ENCODE measurements at places on chromosomes 4 and X.

- no peak for DNase-seq
Observed at GRCh38 chr4:182263562-182263961, 20.4 kb downstream of the TENM3 start.

GRCh38 chr4:81512001-81512756 is 40.5 kb upstream of the RASGEF1B start:
- DNase-seq: no peak

DNA sequence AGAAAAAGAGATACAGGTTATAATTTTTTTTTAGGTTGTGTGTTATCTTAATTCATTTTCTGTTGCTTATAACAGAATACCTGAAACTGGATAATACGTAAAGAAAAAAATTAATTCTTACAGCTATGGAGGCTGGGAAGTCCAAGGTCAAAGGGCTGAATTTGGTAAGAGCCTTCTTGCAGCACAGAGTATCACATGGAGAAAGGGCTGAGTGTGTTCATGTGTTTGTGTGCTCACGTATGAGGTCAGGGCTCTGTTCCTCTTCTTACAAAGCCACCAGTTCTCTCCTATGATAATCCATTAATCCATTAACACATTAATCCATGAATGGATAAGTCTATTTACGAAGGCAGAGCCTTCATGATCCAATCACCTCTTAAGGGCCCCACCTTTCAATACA is 8.6 kb upstream of the RAB28 start:
- DNase-seq: peak; percentile 75

GRCh38 chrX:106481341-106481740 is 130.4 kb upstream of the RADX start:
- no peak for DNase-seq

- no peak for DNase-seq
Observed at GRCh38 chrX:45777366-45777765, 576.7 kb upstream of the DIPK2B start.

- no peak for DNase-seq
Observed at GRCh38 chr4:150082241-150082640, 4.0 kb downstream of the DCLK2 start.

GRCh38 chr4:24252121-24252520 is 332.2 kb downstream of the DHX15 start:
- DNase-seq: no peak

DNA sequence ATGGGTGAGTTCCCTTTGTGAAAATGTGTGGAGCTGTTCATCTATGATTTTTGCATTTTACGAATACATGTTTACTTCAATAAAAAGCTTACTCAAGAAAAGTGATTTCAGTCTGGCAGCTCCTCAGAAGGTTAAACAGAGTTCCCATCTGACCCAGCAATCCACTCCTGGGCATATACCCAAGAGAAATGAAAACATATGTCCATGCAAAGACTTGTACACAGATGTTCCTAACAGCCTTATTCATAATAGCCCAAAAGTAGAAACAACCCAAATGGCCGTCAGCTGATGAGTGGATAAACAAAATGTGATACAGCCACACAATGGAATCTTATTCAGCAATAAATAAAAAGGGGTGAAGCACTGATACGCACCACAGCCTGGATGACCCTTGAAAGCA is 20.8 kb downstream of the CLCN4 start:
- DNase-seq: no peak

- DNase-seq: no peak
Observed at GRCh38 chr4:48909697-48910096, 3.1 kb upstream of the OCIAD2 start.

GRCh38 chrX:150258463-150259430 is 104.4 kb upstream of the MAMLD1 start:
- DNase-seq: no peak

DNA sequence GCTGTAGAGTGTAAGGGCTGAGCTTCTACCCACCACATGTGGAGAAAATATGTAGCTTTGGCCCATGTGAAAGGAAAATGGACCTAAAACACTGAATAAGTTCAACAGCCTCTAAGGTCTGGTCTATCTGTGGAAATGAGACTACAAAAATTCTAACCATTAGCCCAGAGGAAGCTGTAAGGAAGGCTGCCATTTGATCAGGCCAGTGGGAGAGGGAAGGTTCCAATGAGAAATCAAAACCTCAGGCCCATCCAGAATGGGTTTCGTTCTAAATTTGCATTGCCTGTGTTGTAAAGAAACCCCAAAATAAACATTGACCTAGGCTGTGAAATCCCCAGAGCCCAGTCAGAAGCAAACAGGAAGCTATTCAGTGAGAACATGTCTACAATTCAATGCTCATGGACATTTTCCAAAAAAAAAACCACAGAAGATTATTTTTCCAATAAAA is 320.4 kb upstream of the SLC7A11 start:
- DNase-seq: no peak

DNA sequence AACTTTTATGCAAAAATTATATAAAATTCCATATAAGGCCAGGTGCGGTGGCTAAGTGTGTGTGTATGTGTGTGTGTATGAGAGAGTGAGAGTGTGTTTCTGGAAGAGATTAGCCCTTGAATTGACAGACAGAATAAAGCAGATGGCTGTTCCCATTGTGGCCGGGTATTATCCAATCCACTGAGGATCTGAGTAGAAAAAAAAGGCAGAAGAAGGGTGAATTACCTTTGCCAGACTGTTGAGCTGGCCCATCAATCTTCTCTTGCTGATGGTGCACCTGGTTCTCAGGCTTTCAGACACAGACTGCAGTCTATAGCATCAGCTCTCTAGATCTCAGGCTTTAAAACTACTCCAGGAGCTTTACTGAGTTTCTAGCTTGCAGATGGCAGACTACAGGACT is 92.2 kb upstream of the SLIT2 start:
- no peak for DNase-seq

DNA sequence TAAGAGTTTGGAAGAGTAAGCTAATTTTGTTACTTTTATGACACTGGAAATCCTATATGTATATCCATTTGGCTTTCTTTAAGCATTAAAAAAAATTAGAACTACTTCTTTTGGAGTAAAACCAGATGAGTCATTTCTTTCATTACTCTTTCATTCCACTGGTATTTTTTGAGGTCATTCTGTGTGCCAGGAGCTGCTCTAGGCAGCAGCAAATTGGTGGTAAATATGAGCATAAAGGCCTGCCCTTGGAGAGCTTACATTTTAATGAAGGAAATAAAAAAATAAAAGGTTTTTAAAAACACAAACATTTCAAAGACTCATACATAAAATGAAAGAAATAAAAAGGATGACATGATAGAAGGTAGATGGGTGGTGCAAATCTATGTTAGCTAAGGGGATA is 37.4 kb downstream of the MID1 start:
- no peak for DNase-seq

GRCh38 chr4:88810325-88810724 is 112.7 kb upstream of the NAP1L5 start:
- DNase-seq: no peak

DNA sequence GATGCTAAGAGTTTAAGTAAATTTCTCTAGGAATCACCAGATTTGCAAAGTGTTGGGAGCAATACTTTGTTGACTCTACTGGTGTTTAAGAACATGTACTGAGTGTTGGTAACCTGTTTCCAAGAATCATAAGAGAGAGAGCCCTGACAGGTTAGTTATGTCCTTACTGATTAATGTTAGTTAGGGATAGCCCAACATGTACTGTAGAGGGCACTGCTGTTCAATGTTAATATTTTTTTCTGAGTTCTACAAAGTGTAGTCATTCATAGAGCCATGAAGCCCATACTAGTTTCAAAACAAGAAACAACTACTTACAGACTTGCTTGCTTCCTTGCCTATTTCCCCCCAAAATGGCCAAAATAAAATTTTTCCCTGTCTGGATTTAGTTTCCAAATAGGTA is 11.9 kb downstream of the TMPRSS11D start:
- no peak for DNase-seq

GRCh38 chr4:143133977-143134376 is 50.7 kb upstream of the USP38 start:
- DNase-seq: no peak

- DNase-seq: no peak
Observed at GRCh38 chr4:176262243-176262642, 6.8 kb downstream of the ASB5 start.

GRCh38 chr4:37648084-37648817 is 37.9 kb downstream of the RELL1 start:
- DNase-seq: no peak

DNA sequence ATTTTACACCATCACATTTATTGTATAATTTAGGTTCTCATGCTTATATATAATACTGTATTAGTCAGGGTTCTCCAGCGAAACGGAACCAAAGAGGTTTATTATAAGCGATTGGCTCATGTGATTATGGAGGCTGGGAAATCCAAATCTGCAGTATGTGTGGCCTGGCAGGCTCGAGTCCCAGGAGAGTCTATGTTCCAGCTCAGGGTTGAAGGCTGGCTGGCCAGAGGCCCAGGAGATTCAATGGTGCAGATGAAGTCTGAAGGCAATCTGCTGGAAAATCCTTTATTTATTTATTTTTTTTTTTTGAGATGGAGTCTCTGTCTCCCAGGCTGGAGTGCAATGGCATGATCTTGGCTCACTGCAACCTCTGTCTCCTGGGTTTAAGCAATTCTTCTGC is 63.0 kb upstream of the WDFY3 start:
- DNase-seq: no peak

- no peak for DNase-seq
Observed at GRCh38 chr4:99693140-99693539, 35.5 kb upstream of the C4orf54 start.

DNA sequence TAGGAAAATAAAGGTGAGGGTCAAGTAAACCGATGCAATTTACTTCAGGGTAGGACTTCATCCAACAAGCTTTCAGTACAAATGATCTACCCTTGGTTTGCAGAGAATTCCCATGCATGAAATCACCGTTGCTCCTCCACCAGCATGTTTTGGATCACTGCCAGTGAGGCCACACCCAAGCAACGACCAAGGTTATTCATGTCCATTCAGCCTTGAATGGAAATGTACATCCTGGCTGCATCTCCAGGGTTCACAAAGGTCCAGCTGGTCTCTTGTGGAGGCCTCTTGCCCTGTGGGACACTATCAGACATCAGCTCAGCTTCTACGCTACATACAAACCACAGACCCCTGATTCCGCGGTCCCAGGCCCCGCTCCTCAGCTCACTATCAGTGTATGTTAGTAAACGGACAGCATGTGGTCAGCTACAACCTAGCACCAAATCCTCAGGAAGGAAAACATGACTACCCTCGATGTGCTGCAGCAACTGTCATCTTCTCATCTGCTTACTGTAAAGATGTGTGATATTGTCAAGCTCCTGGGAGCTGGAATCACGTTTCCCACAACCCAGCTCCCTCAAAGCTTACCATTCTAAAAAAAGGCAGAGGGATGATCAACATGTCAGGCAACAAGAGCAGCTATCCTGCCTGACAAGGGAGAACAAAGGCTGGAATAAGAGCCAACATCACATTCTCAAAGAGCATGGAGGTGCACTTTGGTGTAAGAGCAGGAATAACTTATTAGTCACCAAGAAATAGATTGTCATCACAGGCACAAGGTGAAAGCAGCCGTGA is 4.9 kb downstream of the LYAR start:
- DNase-seq: no peak

- no peak for DNase-seq
Observed at GRCh38 chr4:1074077-1074476, 39.3 kb downstream of the RNF212 start.

DNA sequence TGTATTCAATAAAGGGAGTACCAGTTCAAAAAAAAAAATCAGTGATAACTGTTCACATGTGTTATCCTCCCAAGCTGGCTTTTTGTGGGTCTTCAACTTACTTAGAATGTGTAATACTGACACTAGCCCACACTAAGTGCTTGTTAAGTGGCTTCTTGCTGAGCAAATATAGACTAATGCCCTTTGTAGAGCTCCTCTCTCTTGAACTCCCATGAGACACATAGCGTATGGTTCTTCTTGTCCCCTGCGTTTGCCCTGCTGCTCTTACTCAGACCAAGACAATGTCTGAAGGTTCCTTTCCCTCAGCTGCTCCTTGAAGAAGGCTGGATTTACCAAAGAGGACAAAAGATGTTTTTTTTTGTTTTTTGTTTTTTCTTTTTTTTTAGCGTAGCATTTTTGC is 110.9 kb downstream of the FRAS1 start:
- DNase-seq: no peak

- no peak for DNase-seq
Observed at GRCh38 chr4:67809502-67809901, 55.3 kb upstream of the GNRHR start.

GRCh38 chrX:82945332-82945731 is 562.8 kb upstream of the POU3F4 start:
- no peak for DNase-seq

- no peak for DNase-seq
Observed at GRCh38 chr4:103415801-103416200, 217.7 kb upstream of the CENPE start.

- DNase-seq: no peak
Observed at GRCh38 chrX:153366119-153366518, 32.2 kb downstream of the ZNF275 start.

- DNase-seq: no peak
Observed at GRCh38 chr4:54668014-54668611, 10.4 kb downstream of the KIT start.

GRCh38 chr4:106687026-106687425 is 318.4 kb upstream of the GIMD1 start:
- DNase-seq: no peak

DNA sequence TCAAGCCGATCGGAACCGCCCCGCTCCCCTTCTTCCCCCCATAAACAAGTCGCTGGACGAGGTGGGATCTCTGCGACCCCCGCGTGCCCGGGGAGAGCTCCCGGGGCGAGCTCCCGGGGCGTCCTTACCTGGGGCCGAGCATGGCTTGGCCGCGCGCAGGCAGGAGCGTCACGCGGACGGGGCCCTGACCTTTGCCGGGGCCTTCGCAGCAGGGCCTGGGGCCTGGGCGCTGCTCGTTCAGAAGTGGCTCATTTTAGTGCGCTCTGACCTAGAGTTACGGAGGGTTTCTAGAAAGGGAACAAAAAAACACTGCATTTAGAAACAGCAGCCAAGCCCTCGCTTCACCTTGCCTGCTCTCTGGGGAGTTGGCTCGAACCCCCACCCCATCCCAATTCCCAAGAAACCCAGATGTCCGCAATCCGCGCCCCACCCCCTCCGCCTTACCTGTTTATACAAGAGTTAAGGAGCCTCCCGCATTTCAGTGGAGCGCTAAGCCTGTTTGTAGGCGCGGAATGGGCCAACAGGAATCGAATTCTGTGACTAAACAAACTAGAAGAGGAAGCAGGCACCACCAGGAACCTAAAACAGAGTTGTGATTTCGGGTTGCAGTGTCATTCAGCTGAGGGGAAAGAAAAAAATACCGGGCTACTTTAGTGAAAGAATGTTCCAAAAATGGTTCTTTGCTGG is 814 bp upstream of the RBM47 start:
- DNase-seq: no peak

DNA sequence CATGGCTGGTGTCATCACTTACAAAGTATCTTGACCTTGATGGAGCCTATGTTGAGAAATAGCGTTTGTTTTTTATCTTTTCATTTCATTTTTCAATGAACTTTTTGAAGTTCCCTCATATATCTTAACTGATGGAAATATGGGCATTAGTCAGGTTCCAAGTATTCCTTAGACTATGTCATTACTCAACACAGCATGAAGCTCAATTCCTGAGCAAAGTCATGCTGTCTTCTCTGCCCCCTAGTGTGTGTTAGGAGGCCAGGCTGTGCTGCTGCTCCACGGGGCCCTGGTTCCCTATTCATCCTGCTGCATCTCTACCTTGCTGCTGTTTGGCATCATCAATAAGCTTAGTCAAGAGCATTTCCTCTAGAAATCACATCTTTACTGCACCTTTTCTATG is 40.9 kb downstream of the GPR143 start:
- no peak for DNase-seq

Data from GF-D8 (cell line).